Renal pelvis (tissue), 12 donors: ENCODE measurements at places on chromosomes 16 and 17.
A peak's percentile ranks its signal among the peaks of the same experiment; 100 is the strongest.

- no peak for DNase-seq
Observed at GRCh38 chr16:3508736-3509135, 7.9 kb downstream of the CLUAP1 start.

DNA sequence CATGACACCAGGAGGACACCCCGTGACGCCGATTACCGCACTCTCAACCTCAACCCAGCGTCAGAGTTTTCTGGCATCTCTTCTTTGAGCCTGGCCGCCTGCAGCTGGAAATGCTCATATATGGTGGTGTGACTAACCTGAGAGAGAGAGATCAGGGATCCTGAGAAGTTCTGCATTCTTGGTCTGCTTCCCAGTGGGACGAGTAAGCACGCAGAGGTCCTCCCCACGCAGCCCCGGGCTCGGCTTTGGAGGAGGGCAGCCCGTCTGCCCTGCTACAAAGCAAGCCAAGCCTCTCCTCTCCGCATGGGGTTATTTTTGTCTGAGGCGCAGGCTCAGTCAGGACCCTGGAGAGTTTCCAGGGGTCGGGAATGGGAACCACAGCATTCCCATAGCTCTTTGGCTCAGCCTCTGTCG lies 16.5 kb downstream of the CRISPLD2 start:
- DNase-seq = peak; percentile 82

- no peak for DNase-seq
Observed at GRCh38 chr16:73179705-73180331, 131.9 kb upstream of the ZFHX3 start.

GRCh38 chr17:42509841-42510240 lies 26.2 kb upstream of the NAGLU start:
- DNase-seq = no peak
